Endothelial cell (in vitro differentiated cells): ENCODE measurements at places on chromosomes 2 and 18. TPM values are rescaled to one million over a fixed set of nuclear protein-coding genes. Genes with fewer than 3 reads are reported as not detected.

- DNase-seq: no peak
These were observed 133.5 kb downstream of the RPIA start for GRCh38 chr2:88824951-88825350.

GRCh38 chr2:70141902-70142589, 48.8 kb downstream of the C2orf42 start:
- peak; percentile 51 for DNase-seq

- DNase-seq: no peak
These were observed 54.5 kb downstream of the ROCK1 start for GRCh38 chr18:21057112-21057511.

The TMEM247 gene
- total RNA-seq: not detected

GRCh38 chr18:32875625-32876024, 102.8 kb upstream of the KLHL14 start:
- DNase-seq: no peak

- no peak for DNase-seq
These were observed 741.7 kb downstream of the PLCL1 start for GRCh38 chr2:198546122-198546521.

GRCh38 chr18:8333961-8334360, 275.3 kb upstream of the RAB12 start:
- DNase-seq: no peak

The PROM2 gene
- 0.62 TPM for total RNA-seq

The GPR75 gene
- 5.1 TPM for total RNA-seq

GRCh38 chr2:155663265-155663664, 669.3 kb downstream of the NR4A2 start:
- no peak for DNase-seq

The MYL12A gene
- 430 TPM for total RNA-seq

The SPHKAP gene
- total RNA-seq: 0.05 TPM

- no peak for DNase-seq
These were observed 1.3 kb upstream of the USP34 start for GRCh38 chr2:61471905-61472805.

DNA sequence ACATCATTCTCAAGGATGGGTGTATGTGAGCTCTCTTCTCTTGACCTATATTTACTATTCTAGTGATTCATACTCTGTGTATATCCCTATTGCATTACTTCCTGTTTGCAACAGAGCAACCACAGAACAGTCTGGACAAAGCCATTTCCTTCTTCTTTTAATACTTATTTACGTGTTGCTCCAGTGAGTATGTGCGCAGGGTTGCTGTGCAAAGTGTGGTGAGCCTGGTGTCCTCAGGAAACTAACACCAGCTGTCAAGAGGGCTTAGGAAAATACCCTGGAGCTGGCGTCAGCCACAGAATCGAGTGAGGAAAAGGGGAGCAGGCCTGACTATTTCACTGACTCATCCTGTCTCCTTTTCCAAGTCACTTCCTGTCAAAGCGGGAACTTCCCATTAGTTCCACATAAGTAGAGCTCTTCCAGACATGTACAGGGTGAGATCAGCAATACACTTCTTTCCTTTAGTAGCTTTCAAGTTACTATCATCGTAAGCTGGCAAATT, 214.1 kb upstream of the COPS8 start:
- DNase-seq: peak; percentile 33

The PCARE gene
- not detected for total RNA-seq

GRCh38 chr2:196990788-196991461, 64.4 kb upstream of the PGAP1 start:
- no peak for DNase-seq

DNA sequence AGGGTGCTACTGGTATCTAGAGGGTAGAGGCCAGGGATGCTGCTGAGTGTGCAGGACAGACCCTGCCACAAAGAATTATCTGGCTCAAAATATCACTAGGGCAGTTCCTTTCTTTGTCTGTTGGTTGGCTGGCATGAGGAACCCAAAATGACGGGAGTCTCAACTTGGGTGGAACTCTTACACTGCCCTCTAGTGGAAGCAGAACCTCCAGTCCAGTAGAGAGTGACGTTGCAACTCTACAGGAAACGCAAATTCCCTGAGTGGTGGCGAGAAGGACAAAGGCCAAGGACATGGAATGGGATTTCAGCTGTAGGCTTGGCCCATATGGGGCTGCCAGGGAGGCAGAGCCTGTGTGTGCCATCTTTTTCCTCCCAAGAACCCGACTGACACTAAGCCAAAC, 47.1 kb downstream of the COPS8 start:
- DNase-seq: no peak

The ABCB11 gene
- total RNA-seq: 1.9 TPM

GRCh38 chr2:28394997-28395333, 2.3 kb downstream of the FOSL2 start:
- no peak for DNase-seq

The FN1 gene
- 1,159 TPM for total RNA-seq

DNA sequence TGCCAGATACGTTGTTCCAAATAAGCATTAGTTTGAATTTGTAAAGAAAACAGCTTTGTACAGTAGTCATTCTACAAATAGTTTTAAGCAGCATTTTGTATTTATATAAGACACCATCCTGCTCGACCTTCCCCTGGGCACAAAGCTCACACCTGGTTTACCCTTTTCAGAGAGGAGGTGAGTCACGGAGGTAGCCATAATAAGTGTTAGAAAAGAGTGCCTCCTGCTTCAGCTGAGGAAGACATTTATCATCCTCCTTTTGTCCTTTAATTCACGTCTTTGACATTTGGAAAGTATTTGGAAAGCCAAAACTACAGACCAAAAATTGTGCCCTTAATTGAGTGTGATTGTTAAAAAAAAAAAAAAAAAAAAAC, 6.8 kb downstream of the RAB12 start:
- no peak for DNase-seq

DNA sequence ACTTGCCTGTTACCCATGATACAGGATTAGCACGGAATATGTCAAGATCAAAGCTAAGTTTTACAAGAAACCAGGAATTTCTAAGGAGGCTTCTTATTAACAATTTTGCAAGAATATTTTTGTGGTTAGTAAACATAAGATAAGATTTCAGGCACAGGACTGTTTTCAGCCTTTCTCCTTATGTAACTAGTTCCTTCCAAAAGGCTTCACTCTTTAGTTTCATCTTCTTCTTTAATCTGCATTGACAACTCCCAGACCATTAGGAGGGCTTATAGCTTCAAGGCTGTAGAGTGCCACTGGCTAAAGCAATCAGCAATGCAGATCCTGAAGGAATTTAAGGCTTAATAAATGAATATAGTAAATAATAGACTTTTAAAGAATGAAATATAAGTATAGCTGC, 29.3 kb downstream of the SLC14A1 start:
- no peak for DNase-seq

The AKAIN1 gene
- total RNA-seq: not detected

GRCh38 chr18:24271381-24272228, 126.0 kb downstream of the OSBPL1A start:
- DNase-seq: peak; percentile 73

GRCh38 chr2:212618636-212619035, 80.0 kb upstream of the ERBB4 start:
- DNase-seq: no peak

The CCDC74B gene
- total RNA-seq: 20.4 TPM

The ELOA2 gene
- not detected for total RNA-seq

GRCh38 chr18:62224229-62224628, 37.2 kb downstream of the RELCH start:
- DNase-seq: no peak
